Lower lobe of right lung (tissue), 2 donors: ENCODE measurements at places on chromosomes 11 and 22. TPM values are rescaled to one million over a fixed set of nuclear protein-coding genes. Genes with fewer than 3 reads are reported as not detected.

Gene DERL3
- total RNA-seq, result 5.8 TPM

DNA sequence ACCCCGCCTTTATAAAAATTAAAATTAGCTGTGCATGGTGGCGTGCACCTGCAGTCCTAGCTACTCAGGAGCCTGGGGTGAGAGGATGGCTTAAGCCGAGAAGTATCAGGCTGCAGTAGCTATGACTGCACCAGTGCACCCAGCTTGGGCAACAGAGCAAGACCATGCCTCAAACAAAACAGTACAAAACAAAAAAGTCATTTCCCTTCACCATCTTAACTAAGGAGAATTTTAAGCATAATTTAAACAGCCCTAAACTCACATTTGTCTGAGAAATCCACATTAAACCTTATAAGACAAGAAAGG, 23.3 kb upstream of the TFIP11 start:
- H3K36me3 ChIP-seq, result peaks cover 92% of the 10 kb centered on the region
- no peak overlapping the region for H3K27ac ChIP-seq
- no peaks in the 10 kb centered on the region for H3K27me3 ChIP-seq
- H3K4me3 ChIP-seq, result no peak overlapping the region
- peaks cover 4% of the 10 kb centered on the region for H3K4me1 ChIP-seq

GRCh38 chr22:38353701-38354100, 36.5 kb upstream of the CSNK1E start:
- H3K27ac ChIP-seq, result no peak overlapping the region
- H3K27me3 ChIP-seq, result no peaks in the 10 kb centered on the region
- no peak for DNase-seq
- H3K4me3 ChIP-seq, result no peak overlapping the region
- H3K36me3 ChIP-seq, result peaks cover 4% of the 10 kb centered on the region

DNA sequence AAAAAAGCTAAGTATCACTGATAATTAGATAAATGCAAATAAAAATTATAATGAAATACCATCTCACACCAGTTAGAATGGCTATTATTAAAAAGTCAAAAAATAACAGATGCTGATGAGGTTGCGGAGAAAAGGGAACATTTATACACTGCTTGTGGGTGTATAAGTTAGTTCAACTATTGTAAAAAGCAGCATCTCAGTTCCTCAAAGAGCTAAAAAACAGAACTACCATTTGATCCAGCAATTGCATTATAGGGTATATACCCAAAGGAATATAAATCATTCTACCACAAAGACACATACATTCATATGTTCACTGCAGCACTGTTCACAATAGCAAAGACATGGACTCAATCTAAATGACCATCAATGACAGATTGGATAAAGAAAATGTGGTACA, 120.3 kb upstream of the ZBED5 start:
- no peak for DNase-seq
- no peaks in the 10 kb centered on the region for H3K27me3 ChIP-seq
- H3K27ac ChIP-seq, result no peak overlapping the region
- H3K4me1 ChIP-seq, result no peaks in the 10 kb centered on the region

- H3K27me3 ChIP-seq, result no peaks in the 10 kb centered on the region
- H3K4me1 ChIP-seq, result no peaks in the 10 kb centered on the region
- H3K27ac ChIP-seq, result no peak overlapping the region
- H3K4me3 ChIP-seq, result no peak overlapping the region
- no peak for DNase-seq
Measured at GRCh38 chr22:30892731-30893221, 75.8 kb downstream of the MORC2 start.

DNA sequence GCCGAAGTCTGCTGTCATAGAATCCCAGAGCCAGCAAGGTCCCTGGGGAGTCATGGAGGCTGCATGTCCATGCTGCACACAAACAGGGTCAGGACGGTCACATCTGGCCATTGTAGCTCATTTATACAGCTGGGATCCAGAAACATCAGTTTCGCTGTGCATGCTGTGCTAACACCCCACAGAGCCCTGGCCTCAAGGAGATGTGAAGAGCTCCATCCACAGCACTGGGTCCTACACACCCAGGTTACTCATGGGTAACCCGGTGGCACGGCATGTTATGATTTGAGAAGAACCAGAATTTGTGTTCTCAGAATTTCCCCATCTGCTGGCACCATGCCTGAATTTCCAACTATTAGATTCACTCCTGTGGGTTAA, 146.3 kb upstream of the ARHGAP20 start:
- no peak for DNase-seq
- no peaks in the 10 kb centered on the region for H3K27me3 ChIP-seq
- H3K36me3 ChIP-seq, result no peaks in the 10 kb centered on the region
- H3K4me3 ChIP-seq, result no peak overlapping the region
- H3K4me1 ChIP-seq, result no peaks in the 10 kb centered on the region
- H3K27ac ChIP-seq, result no peak overlapping the region

Gene SHISA8
- total RNA-seq, result not detected

GRCh38 chr22:30927806-30928205, 40.8 kb downstream of the MORC2 start:
- no peak for DNase-seq
- no peak overlapping the region for H3K4me3 ChIP-seq
- H3K4me1 ChIP-seq, result no peaks in the 10 kb centered on the region
- peaks cover 75% of the 10 kb centered on the region for H3K36me3 ChIP-seq

DNA sequence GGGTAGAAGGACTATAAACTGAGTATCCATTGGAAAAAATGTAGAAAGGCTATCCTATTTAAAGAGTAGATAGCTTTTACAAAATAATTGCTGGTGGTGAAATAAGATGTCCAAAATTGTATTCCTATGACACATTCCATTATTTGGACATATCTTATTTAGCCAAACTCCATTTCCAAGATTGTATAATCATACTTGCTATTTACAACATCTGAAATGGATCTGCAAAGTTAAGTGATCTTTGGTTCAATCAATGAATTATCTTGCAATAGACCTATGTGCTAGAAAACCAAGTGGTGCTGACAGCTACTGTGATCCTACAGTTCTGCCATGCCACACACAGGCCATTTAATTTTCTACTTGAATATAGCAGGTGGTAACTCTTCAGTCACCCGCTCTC, 11.0 kb upstream of the BLID start:
- H3K27me3 ChIP-seq, result no peaks in the 10 kb centered on the region
- H3K4me3 ChIP-seq, result no peak overlapping the region
- H3K4me1 ChIP-seq, result peaks cover 8% of the 10 kb centered on the region
- no peaks in the 10 kb centered on the region for H3K36me3 ChIP-seq
- H3K27ac ChIP-seq, result no peak overlapping the region

GRCh38 chr22:32796865-32797573, 4.5 kb upstream of the TIMP3 start:
- H3K4me1 ChIP-seq, result peaks cover 23% of the 10 kb centered on the region
- peaks cover 10% of the 10 kb centered on the region for H3K27me3 ChIP-seq
- H3K36me3 ChIP-seq, result no peaks in the 10 kb centered on the region
- no peak overlapping the region for H3K4me3 ChIP-seq

- no peak overlapping the region for H3K27ac ChIP-seq
- no peak overlapping the region for H3K4me3 ChIP-seq
- no peaks in the 10 kb centered on the region for H3K36me3 ChIP-seq
- no peak for DNase-seq
Measured at GRCh38 chr11:113376156-113376555, 11.4 kb upstream of the ANKK1 start.
